Esophagus squamous epithelium (tissue), 5 donors: ENCODE measurements at places on chromosomes 1 and 21.

DNA sequence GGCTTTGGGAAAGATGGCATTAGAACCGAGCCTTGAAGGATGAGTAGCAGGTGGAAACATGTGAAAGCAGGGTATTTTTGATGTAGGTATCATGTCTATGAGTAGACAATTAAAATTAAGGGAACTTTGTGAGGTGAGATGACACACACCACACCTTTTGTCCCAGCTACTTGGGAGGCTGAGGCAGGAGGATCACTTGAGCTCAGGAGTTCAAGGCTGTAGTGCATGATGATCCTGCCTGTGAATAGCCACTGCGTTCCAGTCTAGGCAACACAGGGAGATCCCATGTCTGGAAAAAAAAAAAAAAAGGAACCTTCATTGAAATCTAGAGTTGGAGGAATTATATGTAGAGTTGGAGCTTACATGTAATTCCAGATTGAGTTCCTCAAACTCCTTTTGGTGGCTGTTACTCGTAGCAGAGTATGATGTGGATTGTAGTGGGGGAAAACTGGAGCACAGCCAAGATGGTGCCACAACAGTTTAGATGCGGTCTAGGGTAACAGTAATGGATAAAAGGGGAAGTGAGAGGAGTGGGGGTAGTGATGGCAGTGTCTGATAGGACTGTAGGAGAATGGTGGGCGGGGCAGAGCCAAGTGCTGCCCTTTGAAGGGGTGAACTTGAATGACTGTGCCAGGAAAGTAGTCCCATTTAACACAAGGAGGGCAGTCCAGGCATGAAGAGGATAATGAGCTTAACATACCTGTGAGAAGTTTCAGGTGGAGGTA, 17.4 kb downstream of the AK4 start:
- DNase-seq = no peak

DNA sequence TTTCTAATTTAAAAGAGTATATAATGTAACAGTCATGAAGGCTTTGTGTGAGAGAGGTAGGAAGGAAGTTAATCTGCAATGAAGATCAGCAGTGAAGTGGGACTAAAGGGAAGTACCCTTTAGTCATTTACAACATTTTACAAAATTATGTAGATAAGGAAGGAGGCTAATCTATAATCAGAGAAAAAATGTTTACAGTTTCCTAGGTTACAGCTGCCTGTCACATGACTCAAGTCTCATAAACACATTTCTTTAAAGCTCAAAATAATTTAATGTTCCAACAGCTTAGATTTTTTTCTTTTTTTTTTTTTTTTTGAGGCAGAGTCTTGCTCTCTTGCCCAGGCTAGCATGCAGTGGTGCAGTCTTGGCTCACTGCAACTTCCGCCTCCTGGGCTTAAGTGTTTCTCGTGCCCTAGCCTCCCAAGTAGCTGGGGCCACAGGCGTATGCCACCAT, 26.2 kb upstream of the CAP1 start:
- no peak for DNase-seq

DNA sequence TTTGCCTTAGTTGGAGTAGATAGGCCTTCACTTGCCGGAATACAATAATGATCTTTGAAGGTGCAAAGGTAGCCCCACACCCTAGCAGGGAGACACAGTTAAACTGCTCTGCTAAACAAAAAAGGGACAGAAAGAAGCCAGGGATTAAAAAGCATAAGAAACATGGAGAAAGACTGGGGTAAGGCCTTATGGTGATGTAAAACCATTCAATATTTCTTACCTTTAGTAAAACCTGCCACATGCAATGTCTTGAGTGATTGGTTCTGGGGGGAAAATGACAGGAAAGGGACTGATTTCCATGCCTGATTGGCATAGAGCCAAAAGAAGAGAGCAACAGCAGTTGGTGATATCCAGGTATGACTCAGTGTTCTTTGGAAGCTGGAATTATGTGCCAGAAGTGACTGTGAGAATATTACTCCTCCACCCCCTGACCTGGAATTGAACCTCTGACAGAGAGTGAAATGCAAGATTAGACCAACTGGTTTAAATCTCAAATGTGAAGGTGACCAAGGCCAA, 8.1 kb downstream of the DNASE2B start:
- no peak for DNase-seq

- DNase-seq = no peak
Measured at GRCh38 chr1:5664081-5664768, 328.0 kb downstream of the NPHP4 start.
